ENCODE measurements at places on chromosomes 16 and 17.
A peak's percentile ranks its signal among the peaks of the same experiment; 100 is the strongest.

- DNase-seq, result peak; percentile 31
Measured at GRCh38 chr17:3039736-3040135, 23.7 kb downstream of the OR1D5 start.

- DNase-seq, result no peak
Measured at GRCh38 chr16:29719063-29719462, 26.7 kb downstream of the C16orf54 start.

GRCh38 chr17:8965394-8966168 lies at the start of gene PIK3R5:
TSS of gene PIK3R5 (minus strand) at chr17:8965707. CDS start at chr17:8911494, 54,213 bp downstream.
- DNase-seq, result no peak

DNA sequence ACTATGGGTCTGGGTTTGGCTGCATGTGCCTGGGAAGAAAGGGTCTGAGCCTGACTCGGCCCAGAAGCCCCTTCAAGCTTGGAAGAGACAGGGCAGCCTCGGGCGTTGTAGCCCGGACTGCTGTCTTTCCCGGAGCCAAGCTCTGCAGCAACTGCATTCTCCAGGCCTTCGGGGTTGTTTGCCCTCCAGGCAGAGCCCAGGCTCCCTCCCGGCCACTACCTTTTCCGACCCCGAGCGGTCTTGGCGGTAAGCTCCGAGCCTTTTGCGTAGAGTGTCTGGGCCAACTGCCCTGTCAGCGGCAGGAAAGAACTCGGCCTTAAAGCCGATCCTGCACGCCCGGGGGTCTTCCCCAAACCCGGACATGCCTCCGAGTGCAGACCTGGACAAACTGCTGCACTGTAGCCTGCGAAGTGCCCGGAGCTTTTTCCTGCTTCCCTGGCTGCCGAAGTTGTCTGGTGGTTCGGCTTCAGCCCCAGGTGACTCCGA lies 1.3 kb downstream of the LHX1 start:
- DNase-seq, result no peak

- no peak for DNase-seq
Measured at GRCh38 chr17:76542566-76542971, 2.7 kb downstream of the PRCD start.

DNA sequence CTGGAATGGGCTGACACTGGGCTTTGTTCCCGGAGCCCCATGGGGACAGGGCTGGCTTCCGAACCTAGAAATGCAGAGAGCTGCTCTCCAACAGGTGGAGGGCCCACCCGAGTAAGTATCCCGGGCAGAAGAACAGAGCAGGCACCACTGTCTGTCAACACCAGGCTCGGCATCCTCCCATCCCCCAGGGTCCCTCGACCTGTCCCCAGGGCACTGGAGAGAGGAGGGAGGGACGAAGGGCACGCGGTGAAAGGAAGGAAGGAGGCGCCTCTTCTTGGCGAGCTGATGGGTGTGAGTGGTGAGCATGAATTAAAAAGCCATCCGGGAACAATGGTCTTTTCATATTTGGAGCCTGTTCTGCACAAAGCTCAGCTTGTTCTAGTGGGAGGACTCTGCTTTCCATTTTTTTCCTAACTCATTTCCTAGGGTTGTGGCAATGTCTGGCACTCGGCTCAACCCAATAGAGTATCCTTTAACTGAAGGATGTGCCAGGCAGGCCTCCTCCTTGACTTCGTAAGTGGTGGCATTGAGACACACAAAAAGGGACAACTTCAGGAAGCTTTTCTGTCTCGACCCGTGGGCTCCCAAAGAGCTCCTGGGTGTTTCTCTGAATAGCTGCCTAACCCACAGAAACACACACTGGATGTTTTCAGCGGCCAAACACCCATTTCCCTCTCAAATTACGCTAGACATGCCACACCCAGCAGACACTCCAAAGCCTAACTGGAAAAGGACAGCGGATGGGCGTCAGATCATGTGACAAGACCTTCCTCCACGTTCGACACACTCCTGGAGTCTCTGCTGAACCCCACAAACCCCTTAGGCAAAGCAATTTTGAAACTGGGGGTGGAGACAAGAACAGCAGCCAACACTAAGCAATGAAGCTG lies 47.7 kb downstream of the ZFHX3 start:
- no peak for DNase-seq

DNA sequence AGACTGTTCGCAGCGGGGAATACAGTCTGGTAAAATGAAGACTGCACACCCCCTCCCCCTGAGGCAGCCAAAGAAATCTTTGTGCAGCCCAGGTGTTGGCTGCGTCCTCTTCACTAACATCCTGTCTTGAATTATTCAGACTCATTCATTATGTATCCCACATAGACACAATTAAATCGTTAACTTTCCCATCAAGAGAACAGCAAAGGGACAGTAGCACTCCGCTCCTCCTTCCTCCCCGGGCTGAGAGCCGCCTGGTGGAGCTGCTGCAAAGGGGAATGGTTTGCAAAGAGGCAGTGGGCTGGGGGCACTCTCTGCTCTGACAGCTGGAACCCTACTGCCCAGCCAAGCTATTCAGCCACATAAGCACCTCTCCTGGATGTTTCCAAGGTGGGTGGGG lies 290.0 kb upstream of the SOX9 start:
- no peak for DNase-seq

DNA sequence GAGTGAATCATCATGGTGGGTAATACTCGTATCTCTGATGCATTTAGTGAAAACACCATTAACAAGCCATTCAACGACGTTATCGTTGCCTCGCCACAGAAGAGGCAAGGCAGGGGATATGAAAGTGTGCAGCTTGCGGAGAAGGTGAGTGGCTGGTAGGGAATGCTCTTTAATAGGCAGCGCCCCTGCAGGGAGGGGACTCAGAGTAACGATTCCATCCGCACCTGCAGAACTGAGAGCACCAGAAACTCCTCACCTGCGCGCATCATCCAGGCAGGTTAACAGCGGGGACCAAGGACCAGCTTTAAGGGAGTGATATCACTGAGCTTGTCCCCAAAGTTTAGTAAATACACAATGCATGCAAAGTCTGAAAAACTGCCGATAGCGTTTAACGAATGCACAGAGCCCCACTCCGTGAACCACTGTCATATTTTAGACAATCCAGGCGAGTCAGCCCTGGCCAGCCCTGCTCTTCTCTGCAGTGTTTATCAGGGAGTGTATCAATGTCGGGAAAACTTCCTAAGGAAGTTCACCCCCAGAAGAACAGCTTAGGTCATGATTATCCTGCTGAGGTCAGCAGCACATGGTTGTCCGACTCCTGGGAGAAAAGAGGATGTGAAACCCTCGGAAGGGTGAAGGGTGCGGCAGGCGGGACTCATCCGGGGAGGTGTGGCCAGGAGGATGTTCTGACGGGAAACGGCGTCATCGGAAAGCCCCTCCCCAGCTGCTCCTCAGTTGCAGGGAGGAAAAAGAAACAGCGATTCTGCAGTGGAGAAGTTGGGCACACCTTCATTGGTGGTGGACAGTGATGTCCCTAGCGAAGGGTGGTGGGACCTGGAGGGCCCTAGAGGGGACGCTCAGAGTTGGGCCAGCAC lies 68.5 kb upstream of the DNAH17 start:
- no peak for DNase-seq

GRCh38 chr16:1992704-1993317 lies 3.0 kb downstream of the SYNGR3 start:
- DNase-seq, result no peak

DNA sequence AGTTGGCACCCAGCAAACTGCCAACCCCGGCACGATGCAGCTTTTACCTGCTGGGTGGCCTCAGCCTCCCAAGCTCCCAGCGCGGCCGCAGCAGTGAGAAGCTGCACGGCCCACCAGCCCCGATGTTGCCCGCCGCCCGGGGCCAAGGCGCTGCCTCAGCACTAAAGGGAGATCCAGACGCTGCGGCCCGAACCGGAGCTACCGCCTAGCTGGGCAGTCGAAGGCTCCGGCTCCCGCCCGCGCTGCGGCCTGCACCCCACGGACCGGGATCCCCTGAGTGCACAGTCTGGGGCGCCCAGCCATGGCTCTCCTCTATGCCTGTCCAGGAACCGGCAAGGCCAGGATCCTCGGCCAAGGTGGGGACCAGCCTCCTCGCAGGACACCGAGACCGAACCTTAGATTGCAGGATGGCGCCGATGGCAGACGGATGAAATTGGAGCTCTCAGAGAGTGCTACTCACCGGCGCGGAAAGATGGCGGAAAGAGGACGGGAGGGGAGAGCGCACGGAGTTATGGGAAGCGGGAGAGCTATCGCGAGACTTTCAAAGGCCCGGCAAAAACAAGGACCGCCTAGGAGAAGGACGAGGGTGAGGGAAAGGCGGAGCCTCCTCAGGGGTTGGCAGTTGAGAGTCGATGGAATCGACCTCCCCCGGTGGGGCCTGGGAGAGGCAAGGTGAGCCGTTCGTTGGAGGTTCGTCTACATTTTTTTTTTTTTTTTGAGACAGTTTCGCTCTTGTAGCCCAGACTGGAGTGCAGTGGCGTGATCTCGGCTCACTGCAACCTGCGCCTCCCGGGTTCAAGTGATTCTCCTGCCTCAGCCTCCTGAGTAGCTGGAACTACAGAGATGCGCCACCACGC lies at the start of gene RPS15A:
TSS of gene RPS15A (minus strand) at position 485 of the 857 bp plus-strand sequence. CDS start 1,221 bp downstream, outside the sequence.
- DNase-seq, result peak; percentile 89

- no peak for DNase-seq
Measured at GRCh38 chr16:64290461-64290860, 831.4 kb downstream of the CDH11 start.

- no peak for DNase-seq
Measured at GRCh38 chr16:67528222-67528869, at the start of gene RIPOR1. TSS of gene RIPOR1 (plus strand) at chr16:67528829. CDS start at chr16:67538447, 9,618 bp downstream.

DNA sequence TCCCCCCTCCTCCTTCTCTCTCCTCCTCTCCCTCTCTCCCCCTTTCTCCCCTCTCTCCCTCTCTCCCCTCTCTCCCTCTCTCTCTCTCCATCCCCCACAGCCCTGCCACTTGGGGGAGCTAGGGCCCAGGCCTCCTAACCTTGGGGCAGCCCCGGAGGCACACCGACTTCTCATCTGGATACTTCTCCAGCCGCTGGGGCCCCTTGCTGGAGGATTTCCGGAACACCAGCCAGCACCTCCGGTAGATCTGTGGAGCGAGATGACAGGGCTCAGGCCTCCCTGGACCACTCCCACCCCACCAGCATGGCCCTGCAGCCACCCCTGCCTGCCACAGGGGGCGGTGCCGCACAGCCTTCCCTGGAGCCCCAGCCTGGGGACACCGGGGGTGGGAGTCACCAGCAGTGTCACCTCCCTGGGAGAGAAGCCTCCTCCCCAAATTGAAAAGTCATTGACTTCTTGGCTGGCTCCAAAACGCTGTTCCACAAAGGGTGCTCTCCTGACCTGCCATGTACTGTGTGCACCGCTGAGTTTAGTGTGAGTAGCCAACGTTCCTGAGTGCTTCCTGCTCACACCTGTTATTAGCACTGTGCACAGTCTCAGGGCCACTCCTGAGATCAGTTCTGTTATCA lies 10.5 kb downstream of the DOK4 start:
- DNase-seq, result no peak

GRCh38 chr17:67427424-67427823 lies 50.3 kb downstream of the PITPNC1 start:
- DNase-seq, result no peak

DNA sequence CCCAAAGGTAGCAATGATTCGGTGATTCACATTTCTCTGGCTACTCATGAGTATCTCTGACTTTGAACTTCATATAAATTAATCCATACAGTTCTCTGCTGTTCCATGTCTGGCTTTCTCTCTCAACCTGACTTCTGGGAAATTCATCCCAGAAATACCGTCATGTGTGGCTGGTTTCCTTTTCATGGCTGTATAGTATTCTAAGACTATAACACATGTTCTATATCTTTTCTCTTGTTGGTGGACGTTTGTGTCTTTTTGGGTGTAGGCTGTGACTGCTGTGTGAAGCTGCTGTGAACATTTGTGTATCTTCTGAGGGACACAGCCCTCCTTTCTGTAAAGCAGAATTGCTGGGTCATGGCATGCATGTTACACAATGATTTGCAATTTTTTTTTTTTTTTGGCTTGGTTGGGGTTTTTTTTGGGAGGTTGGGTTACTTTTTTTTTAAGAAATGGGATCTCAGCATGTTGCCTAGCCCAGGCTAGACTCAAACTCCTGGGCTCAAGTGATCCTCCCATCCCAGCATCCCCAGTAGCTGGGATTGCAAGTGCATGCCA lies 6.3 kb downstream of the TTYH2 start:
- no peak for DNase-seq

GRCh38 chr16:15594711-15595320 lies 48.1 kb downstream of the MARF1 start:
- DNase-seq, result no peak

DNA sequence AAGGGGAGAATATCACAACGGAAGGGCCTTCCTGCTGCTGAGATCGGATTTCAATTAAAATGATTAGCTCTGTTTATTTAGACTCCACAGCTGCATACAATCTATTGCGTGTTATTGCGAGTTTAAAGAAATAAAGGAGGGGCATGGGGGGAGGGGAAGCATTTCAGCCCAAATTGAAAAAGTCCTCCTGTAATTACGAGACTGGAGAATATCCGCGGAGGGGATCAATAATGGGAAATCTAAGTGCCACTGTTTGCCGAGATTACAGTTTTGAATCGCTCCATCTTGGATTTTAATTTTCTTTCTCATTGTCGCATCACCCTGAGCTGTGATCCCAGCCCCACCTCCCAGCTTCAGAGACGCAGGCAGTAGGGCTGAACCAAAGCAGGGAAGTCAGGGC lies 15.7 kb upstream of the RPL38 start:
- DNase-seq, result no peak

GRCh38 chr17:43599046-43599395 lies 52.9 kb upstream of the ETV4 start:
- no peak for DNase-seq

DNA sequence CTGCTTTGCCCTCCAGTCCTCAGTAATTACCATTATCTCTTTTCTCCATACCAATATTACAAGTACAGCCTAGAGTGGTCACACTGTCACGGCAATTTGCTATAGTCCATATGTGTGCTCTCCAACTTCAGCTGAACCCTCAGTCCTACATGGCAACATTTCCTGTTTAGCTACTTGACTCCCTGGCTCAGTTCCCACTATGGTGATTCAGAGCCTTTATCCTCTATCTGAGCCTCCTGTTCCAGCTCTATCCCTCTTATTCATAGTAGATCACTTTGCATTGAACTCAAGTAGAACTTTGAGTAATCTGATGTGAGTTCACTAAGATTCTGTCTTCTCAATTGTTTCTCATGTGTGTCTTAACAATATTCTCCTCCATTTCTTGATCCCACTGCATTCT lies 43.7 kb upstream of the GOSR1 start:
- DNase-seq, result no peak

- DNase-seq, result peak; percentile 71
Measured at GRCh38 chr17:68302066-68302564, 10.8 kb downstream of the ARSG start.

DNA sequence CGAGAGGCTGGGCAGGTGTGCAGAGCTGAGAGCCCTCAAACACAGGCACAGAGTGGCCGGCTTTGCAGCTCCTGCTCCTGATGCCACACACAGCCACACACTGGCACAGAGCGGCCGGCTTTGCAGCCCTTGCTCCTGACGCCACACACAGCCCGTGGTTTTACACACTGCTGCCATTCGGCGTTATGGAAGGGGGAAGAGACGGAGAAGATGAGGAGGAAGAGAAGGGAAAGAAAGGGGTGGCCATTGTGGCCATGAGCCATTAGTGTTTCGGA lies 26.8 kb downstream of the WSCD1 start:
- DNase-seq, result no peak

- DNase-seq, result peak; percentile 41
Measured at GRCh38 chr16:50067290-50067853, 1.6 kb downstream of the HEATR3 start.

Data from NCI-H1694 (cell line).